Cardiac fibroblast (primary cell): ENCODE measurements at places on chromosomes 1 and 21.

DNA sequence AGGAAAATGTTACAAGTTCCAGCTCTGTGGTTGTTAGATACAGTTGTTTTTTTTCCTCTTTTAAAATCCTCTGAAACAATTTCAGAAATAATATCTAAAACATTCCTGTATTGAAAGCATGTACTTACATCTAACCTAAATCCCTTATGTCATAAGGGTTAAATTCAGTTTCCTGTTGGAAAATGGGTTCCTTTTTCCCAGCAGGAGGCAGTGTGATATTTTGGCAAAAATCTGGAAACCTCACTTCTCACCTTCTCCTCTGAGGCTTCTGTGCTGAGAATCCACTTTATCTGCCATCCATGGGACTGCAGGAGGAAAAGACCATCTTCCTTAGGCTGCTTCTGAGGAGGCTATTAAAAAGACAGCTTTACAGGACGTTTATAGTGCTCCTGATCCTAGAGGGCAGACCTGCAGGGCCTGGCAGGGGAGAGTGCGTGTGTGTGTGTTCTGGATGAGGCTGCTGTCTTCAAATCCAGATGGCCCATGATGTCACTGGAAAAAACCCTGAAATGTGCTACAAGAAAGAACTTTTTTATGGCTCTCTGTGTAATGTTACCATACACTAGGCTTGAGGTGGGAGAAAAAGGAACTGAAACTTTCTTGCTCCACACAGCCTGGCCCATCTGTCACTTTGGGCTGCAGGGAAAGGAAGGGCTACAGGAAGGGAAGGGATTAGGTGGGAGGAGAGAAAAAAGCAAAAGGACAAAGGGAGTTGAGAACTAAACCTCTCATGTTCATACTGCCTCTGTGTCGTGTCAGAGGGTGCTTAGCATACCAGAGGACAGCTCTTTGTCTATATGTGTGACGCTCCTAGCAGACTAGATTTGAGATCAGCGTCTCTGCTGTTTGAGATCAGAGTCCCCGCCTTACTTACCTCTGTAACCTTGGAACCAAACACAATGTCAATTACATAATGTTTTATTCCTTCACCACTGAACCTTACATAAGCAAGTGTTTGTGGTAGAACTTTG, 379.2 kb upstream of the SPAG17 start:
- DNase-seq = peak; percentile 1

DNA sequence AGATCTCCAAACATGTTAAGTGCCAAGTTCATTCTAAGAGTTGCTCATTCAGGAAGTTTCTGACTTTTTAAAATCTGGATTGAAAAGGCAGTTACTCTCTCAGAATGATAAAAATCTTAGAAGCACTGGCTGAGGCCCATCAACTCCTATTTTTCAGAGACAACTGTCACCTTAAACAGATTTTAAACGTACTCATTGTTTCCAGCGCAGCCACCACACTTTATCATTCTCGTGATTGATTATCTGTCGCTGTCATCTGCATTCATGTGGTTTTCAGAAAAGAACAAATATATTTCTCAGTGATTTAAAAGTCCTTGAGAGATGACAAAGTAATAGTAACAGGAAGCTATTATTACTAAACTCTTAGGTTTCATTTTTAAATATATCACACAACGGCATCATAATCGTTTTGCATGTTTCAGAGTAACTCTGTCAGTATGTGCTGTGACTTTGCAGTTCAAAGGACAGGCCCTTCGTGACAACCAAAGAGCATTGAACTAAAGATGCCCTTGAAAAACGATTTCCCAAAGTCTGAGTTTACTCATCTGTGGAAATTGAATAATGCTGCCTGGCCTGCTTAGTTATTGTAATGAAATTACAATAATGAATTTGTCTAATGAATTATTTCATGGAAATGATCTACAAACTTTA, 14.9 kb upstream of the KCNK1 start:
- DNase-seq = no peak

- DNase-seq = no peak
Measured at GRCh38 chr1:25467193-25467592, 36.5 kb downstream of the MACO1 start.

DNA sequence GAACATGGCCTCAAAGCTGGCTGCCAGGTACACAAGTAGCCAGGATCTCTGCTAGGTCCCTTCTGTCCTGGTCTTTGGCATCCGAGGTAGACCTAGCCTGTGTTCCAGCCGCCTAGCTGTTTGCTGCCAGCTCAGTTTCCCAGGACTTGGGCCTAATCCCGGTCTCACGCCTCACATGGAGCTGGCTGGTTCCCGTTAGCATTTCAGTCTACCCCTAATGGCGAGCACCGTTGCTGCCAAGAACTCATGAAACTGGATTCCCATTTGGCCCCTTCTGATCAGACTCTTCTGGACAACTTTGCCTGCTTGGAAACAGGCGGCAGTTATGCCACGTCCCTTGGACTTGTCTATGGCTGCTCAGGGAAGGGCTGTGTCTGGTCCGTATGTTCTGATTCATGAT, 26.2 kb upstream of the HHAT start:
- no peak for DNase-seq

GRCh38 chr1:177863796-177864195, 106.1 kb downstream of the SEC16B start:
- DNase-seq = no peak

DNA sequence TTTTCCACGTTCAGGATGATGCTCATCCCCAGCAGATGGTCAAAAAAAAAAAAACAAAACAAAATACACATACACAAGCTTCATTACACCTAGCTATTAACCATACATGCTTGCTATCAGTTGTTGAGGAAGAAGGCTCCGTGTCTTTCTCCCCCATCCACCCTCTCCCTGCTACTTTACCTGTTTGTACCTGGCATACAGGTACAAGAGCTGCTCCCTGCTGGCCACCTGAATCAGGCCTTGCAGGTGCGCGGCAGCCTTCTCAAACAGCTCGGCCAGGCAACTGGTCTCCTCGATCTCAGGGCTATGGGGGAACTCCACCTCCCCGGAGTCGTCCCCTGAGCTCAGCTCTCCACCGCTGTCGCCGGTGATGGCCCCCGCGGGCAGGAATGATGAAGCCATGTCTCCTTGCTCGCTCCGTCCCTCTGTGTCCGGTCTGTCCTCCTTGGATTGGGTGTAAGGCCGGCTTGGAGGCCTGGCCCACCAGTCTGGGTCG, 464 bp downstream of the ACBD6 start:
- no peak for DNase-seq

DNA sequence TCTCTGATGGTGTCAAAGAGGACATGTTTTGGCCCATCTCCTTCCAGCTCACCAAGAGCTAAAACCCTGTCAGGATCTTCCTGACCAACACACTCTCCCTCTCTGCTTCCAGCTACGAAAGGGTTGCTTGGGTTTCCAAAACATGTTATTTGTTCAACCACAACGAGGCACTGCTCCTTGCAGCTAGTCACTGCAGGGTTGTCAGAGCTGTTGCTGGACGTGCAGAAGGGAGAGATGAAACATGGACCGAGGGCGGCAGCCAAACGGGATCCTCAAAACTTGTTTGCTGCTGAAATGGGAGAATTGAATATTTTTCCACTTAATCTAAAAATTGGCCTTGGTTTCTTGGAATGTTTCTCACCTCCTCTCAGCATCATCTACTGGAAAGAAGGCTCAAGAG, 12.4 kb downstream of the ZBTB18 start:
- no peak for DNase-seq

DNA sequence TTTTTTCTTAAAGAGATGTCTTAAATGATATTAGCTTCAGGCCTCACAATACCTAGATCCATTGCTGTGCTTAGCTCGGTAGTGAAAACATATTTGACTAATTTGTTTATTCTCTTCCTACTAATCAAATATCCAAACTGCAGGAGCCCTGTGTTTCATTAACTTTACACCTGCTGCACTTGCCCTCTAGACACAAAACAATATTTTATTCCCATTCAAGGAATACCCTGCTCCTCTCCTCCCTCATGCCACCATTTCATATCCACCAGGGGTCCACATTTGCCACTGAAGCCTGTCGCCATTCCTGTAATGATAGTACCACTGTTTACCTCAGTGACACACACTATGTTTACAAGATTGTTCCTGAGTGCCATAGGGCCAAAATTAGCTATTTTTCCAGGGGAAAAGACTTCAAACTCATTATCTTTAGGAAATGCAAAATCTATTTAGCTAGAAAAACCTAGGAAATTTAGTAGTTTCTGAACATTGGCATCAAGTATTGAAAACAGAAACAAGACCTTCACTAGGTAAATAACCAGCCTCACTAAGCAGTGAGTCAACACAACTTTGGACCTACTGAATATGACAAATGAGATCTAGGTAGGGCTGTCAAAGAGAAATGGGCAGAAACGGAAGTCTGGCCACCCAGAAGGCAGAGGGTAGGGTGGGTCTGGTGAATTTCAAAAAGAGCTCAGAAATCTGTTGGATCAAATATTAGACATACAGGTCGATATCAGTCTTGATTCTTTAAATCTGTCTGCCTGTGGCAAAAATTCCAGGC, 134.6 kb upstream of the KCNK1 start:
- no peak for DNase-seq

GRCh38 chr1:193411215-193411614, 224.8 kb upstream of the B3GALT2 start:
- no peak for DNase-seq

GRCh38 chr1:229230140-229230892, 40.6 kb upstream of the RAB4A start:
- DNase-seq = no peak

DNA sequence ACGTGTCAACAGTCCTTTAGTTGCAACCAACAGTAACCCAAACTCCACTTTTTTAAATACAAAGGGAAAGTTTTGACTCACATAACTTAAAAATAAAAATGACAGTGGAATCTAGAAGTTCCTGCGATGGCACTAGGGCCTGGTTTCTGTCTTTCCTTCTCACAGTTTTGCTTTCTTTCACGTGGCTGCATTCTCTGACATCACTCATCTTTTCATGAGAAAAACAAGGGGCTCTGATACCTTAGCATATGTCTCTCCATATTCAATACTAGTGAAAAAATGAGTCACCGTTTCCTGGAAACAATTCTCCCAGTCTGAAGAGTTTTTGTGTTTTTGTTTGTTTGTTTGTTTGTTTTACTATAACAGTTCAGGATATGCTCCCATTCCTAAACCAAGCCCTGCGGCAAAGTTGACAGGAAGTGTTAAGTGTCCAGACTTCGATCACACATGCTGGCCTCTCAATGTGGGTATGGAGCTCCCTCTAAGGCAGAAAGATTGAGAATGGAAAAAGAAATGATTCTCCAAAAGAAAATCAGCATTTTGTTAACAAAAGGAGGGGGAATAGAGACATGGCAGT, 483.3 kb downstream of the TTLL7 start:
- no peak for DNase-seq

DNA sequence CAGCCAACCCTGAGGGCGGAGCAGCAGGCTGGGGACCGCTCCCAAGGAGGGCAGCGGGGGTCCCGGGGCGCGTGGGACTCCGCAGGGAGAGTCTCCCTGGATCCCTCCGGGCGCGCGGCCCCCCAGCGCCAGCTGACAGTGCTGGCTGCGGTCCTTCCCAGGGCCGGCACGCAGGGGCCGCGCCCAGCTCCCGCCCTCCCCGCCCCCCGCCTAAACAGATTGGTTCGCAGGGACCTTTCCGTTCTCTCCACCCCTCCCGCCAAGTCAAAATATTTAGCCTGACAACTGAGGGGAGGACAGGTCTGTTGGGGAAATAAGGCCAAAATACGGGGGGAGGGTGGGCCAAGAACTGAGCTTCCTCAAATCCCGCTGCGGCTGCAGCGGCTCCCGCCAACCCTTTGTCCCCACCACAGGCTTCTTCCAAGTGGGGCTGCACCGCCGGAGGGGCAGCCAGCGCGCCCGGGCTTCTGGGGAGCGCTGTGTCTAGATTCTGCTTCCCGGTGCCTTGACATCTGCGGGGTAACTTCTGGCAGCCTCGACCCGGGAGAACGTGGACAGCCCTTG, at the start of gene INSRR:
Gene INSRR (minus strand): TSS at position 159 of the 564 bp plus-strand sequence. CDS start 496 bp downstream, outside the sequence.
- DNase-seq = peak; percentile 5
